Prostate gland (tissue), 2 donors: ENCODE measurements at places on chromosomes 5 and 9.

- DNase-seq, result no peak
Observed at GRCh38 chr9:86795047-86795442, 152.3 kb downstream of the GAS1 start.

- no peak for DNase-seq
Observed at GRCh38 chr5:139378941-139379361, 4.1 kb downstream of the SLC23A1 start.

DNA sequence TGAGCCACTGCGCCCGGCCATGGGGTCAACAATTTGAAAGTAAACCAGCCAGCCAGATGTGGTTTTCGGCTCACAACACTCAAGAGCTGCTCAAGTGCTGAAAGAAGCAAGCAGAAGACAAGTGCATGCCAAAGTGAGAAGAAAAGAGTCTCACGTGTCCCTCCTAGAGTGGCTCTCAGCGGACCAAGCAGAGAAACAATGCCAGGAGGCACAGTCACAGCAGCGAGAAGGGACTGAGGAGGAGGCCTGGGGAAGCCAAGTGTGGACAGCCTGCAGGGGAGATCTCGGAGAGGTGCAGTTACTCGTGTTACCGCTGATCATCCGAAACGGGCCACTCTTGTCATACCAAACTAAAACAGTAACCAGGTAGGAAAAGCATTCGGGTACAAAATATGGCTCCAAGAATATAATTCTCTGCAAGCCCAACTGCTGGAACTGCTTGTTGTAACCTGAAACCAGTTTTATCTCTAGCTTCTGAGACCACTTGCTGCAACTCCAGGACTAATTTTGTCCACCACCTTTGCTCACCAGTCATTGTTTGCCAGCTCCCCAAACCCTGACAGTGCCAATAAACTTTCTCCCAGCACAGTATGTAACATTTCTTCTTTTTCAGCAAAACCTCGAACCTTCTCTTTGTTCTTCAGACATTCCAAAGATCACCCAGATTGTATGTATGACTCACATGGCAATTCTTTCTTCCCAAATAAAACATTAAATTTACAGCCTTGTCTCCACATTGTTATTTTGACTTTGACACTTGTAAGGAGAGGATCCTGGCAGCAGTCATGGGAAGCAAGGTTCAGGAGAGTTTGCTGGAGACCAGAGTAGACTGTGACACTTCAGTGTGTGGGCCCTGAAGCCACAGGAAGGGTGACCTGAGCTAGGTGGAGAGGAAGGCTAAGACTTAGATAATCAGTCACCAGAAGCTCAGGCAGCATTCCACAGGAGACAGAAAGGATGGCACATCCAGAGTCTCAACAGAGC, 6.3 kb downstream of the SLC35D2 start:
- DNase-seq, result no peak

DNA sequence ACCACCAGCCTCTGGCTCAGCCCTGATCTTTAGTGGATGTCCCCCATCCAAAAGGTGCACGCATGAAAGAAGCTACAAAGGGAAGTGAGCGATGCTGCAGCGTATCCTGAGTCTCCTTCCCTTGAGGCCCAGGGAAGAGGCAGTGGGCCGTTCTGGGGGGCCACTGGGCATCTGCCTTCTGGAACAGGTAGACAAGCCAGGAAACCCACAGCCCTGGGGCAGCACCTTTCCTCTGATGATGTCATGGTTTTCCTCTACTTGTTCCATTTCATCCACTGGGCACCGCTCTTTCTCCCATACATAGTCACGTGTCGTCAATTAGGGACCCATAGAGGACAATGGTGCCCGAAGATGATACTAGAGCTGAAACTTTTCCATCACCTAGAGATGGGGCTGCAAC, 194.0 kb upstream of the IRX1 start:
- DNase-seq, result no peak

DNA sequence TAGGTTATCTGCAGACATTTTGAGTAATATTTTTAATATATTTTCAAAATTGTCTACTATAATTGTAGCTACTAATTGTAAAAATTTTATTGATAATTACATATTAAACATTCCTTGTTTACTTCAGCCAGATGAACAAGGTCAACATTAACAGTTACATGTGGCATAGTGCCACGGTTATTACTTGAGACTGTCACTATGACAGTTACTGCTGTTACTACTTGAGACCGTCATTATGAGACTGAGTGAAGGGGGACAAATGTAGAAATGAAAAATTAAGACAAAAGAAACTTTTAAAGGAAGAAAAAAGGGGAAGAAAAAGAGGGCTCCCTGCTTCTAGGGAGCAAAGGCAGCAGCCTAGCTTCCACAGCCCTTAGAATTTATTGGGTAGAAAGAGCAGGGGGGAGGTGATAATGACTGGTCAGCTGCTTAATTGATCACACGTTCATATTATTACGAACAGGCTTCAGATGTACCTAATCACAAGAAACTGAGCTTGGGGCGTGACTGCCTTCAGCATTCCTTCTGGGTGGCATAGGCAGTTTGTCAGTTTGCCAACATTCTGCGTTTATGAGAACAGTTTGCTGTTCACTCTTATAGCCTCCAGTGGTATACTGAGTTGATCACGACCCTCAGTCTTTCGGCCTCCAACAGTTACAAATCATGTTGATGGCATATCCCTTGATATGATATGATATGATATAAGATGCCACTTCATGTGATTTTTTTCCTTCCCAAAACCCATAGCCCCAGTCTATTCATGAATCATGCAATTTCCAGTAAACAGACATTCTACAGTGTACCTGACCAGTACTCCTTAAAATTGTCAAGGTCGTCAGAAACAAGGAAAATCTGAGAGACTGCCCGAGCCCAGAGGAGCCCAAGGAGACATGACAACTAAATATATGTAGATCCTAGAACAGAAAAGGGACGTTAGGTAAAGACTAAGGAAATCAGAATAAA, 13.1 kb downstream of the MARCHF6 start:
- peak; percentile 67 for DNase-seq

GRCh38 chr9:91483189-91483691, 59.6 kb upstream of the NFIL3 start:
- no peak for DNase-seq

DNA sequence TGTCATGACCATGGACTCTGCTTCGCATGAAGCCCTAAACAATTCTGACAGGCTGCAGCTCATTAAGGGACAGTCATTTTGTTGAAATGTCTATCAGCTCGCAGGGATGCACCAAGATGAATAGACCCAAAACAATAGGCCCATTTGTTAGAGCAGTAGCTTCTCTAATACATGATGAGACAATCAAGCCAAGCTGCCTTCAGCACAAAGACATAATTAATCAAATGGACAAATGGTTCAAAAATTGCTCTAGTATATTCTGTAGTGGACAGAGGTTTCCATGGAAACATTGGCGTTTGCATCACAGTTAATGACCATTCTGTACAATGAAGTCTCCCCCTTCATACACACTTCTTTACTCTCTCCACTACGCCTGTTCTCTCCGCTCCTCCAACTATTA, 274.6 kb downstream of the ANXA1 start:
- DNase-seq, result no peak

DNA sequence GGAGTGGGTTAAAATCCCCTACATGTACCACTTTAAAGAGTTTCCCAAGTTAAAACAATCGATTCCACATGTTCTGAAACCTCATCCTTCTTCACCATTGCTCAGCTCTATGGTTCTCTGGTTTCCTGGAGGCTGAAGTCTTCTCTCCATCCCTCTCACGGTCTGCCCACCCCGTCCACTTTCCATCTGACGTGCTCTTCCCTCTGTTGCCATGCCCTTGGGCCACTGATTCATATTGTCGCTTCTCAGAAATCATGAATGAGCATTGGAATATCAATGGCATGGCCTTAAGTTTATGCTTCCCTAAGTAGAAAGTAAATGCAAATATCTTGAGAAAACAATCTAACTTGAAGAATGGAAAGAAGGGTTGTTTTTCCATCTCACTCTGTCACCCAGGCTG, 30.9 kb downstream of the GDNF start:
- no peak for DNase-seq

DNA sequence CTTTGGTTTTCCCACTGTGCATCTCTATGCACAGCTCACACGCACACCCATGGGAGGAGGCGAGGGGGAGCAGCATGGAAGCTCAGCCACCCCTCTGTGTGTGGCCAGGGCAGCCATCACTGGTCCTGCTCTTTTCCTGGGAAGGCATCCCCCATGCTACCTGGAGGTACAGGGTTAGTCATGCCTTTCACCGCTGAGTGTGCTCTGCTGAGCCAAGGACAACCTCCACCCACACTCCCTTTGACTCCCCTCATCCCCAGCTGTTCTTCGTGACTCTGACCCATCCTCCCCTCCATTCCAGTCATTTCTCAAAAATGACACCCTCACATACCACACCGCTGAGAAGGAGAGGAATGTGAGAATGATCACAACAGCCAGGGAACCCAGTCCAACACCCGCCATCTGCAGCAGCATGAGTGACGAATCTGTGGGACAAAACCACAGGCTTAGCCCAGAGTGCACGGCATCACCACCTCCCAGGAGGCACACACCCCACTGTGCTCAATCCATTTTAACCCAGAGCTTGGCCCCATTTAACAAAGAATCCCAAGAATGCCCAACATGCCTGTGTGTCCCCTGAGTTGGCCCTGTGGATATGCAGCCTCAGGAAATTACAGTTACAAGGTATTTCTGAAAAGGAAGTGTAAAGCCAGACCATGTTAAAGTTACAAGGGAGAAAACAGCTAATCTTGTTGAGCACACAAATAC, 133.4 kb downstream of the SUSD1 start:
- no peak for DNase-seq

GRCh38 chr9:84668196-84669012, 1.1 kb upstream of the NTRK2 start:
- no peak for DNase-seq

GRCh38 chr9:37746448-37747270, 6.9 kb upstream of the TRMT10B start:
- DNase-seq, result no peak

DNA sequence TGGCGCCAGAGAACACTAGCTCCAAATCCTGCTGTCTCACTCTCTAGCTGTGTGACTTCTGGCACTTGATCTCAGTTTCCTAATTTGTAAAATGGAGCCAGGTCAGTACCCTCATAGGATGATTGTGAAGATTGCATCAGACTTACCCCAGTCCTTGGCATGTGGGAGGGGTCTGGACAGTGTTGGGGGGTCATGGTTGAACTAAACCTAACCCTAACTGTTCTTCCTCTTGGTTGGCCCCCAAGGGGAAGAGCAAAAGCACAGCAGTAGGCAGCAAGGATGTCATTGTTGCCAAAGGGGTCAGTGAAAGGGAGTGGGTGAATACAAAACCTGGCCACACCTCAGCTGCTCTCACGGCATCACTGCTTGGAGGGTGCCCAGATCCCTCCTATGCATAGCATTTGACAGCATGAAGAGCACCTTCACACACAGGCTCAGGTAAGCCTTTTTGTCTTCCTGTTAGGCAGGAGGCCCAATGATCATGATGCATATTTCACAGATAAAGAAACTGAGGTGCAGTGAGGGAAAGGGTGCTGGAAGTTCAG, 15.7 kb upstream of the CXCL14 start:
- DNase-seq, result no peak

DNA sequence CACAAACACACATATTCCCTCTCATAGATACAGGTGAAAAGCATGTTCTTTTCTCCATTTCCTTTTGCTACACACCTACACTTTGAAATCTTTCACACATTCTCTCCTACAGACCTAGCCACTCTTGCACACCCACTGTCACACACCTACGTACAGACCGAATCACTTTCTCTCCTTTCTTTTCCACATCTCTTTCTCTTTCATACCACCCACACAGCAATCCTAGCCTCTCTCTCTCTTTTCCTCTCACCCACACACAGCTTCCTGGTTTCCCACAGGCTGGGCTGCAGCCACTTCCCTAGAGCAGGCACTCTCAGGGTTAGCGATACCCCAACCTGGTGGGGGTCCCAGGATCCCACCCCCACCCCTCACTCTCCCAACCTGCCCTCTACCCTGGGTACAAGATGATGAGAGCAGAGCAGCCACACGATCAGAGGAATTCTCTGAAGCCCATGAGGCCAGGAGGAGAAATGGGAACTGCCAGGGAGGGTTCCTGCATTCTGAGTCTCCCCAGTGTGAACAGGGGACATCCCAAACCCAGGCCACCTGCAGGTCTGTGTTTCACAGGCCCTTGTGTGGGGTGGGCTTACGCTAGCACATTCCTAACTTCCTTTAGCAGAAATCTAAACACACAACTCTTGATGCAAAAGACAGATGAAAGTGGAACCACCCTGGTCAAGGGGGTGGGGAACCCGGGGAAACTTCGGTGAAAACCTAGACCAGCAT, 17.1 kb upstream of the SYNPO start:
- no peak for DNase-seq

DNA sequence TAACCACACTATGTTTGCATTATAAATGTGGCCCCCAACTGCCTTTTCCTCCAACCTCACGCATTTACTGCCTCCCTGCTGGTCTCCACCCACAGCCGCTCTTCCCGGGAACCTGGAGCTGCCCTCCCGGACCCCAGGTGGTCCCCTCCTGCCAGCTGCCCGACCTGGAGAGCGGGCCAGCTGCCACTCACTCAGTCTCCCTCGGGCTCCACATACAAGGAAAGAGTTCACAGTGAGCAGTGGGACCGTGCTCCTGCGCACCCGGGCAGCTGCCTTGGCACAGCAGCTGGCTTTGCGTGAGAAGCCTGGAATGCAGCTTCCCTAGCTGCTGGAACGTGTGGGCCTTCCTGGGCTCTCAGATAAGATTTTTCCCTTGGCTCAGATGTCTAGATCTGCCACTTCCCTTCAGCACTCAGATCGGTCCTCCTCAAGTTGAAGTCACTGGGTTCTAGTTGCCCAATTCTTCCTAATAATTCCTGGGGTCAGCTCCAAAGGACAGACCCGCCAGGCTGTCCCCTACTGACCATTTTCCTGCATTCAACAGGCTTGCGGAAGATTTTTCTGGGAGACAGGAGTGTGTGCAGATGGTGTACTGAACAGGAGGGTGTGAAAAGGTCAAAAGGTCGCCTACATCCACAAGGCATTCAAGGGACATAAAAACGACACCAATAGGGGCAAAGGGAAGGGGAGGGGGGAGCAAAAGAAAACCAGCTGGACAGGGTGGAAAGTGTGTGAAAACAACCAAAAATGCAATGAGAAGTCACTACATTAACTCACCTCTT, 69.1 kb downstream of the MYO10 start:
- DNase-seq, result no peak

DNA sequence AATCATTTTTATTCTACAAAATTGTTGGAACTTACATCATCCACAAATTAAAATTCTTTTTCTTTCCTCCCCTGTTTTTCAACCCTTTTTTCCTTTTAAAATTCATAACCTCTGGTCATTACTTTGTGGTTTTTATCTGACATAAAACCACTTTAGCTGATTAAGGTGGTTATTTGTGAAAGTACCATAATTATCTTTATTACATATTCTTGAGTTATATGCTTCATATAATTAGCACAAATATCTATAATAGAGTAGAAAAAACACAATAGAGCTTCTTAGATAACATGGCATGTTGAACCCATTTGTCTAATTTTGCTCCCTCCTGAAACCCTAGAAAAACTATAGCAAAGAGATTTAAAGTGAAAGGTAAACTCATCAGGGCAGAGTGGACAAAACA, 22.9 kb upstream of the PPIC start:
- DNase-seq, result no peak

GRCh38 chr5:181261320-181262049, 542 bp upstream of the TRIM52 start:
- DNase-seq, result peak; percentile 62

- no peak for DNase-seq
Observed at GRCh38 chr9:87069690-87070089, 122.4 kb upstream of the GAS1 start.
